ENCODE measurements at places on chromosomes 7 and 10.

- DNase-seq = no peak
Observed at GRCh38 chr10:3480990-3481315, 304.1 kb downstream of the KLF6 start.

DNA sequence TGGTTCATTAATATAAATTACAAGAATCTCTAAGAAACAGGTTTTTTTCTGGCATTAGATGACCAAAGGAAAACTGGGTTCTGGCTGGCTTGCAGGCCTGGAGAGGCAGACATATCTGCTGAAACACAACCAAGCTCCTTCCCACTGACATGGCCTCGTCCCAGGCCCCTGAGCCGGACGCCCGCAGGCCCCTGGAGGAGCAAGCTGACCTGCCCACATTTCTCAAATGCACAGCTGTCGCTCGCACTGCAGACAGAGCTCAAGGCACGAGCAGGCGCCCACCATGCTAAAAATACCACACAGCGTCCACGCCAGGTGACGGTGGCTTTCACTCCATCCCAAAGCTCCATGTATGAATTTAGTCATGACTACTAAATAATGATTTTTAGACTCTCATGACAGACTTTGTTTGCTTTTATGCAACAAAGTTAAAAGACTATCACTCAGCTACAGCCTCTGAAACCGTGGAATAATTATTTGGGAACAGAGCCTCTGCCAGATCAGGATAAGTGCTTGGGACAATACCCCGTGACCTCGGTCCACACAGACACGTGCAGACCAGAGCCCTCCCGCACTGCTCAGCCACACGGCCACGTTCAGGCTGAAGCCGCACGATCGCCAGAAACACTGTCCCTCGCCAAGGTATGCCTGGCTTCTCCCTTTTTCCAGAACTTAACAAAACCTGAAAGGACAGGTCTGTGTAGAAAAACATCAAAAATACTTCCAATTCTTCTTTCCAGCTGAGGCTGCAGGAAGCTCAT lies 71.1 kb downstream of the DIP2C start:
- no peak for DNase-seq

- no peak for DNase-seq
Observed at GRCh38 chr7:156752367-156753228, 112.0 kb downstream of the RNF32 start.

DNA sequence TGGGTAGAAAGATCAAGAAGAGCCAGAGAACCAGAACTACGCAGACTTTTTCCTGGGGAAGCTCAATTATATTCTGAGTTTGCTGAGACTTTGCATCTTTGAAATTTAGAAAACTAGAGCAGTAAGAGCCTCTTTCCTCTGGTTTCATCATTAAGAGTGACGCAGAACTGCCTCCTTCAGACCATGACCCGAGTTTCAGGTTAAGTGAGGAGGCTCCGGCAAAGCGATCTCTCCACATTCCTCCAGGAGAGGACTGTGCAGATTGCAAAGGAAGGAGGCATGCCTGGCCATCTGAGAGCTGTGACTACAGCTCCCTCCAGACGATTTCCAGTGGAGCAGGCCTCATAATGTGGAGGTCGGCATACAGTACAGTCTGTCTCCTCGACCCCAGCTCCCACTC lies 115.8 kb upstream of the LANCL2 start:
- no peak for DNase-seq

GRCh38 chr7:81005254-81005653 lies 86.4 kb upstream of the SEMA3C start:
- no peak for DNase-seq

DNA sequence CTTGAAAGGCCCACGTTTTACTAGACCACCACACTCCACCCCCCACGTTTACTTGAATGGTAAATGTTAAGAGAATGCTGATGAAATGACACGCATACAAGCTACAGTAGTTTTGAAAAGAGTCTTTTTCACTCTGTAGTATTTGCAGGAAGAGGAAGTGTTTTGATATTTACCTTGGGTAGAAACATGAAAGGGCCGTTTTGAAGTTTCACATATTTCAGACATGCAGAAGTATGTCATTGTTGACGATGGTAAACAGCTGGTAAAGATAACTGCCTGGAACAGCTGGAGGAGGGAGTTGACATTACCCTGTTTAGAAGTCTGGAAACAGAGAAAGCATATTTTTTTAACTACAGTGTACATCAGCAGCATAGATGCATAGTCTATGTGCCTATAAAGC lies 160.7 kb downstream of the NXPH1 start:
- peak; percentile 14 for DNase-seq
